Suppressor macrophage treated with lipopolysaccharide for 1 hour (primary cell): ENCODE measurements at places on chromosomes 6 and 20.

GRCh38 chr6:157635388-157636244 is 187.4 kb upstream of the SNX9 start:
- DNase-seq = no peak

GRCh38 chr6:72559555-72559954 is 62.3 kb upstream of the KCNQ5 start:
- no peak for DNase-seq

GRCh38 chr6:146103416-146104072 is 74.7 kb downstream of the GRM1 start:
- no peak for DNase-seq

DNA sequence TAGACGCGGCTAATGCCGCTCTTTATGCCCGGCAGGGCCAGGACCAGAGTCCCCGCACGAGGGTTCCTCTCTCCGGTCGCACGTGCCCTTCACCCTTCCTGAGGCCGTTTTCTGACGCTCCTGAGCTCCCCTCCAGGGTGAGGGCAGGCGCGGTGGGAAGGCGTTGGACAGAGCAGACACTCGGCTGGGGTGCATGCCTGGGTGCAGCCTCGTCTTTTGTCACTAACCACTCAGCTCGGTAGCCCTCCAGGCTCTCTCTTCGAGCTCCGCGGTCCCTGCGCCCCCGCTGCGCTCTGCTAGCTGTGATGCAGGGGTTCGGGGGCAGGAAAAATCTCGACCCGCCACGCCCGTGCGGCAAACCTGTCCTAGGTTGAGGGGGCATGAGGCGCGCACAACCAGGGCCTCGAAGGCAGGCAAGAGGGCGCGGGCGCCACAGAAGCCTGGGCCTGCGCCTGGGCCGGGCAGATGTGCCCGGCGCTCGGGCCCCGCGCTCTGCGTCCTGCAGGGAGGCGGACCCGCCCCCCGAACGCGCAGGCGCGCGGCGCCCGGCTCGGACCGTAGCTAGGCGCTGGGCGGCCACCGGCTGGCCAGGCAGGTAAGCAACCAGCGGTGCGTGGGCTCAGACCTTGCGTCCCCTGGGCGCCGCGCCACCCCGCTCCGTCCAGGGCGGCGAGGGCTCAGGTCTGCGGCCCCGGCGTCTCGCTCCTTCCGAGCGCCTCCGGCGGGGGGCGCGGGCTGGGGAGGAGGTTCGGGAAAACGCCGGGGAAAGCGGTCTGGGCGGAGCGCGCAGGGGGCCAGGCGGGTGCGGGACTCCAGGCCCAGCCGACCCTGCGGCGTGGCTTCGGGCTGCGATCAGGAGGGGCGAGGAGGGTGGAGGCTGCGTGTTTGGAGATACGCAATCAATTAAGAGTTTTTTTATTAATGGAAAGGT is at the start of gene L3MBTL1:
L3MBTL1 (plus strand) TSS at position 548 of the 931 bp plus-strand sequence. CDS start 5,807 bp downstream, outside the sequence.
- DNase-seq = peak; percentile 49

DNA sequence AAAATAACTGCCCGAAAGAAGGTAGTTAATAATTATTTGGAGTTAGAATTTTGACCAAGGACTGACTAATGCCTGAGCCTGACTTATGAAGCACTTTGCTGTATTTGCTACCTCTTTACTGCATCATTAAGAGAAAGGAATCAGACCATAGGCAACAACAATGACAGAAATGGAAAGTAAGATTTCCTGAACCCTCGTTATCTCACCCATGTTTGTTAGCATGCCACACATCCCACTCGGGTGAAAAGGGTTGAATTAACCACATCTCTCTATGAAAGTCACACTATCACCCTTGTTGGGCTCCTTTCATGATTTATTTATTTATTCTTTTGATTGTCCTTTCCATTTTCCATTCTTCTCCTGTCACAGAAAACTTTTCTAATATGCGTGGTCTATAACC is 59.6 kb downstream of the OLIG3 start:
- DNase-seq = no peak

DNA sequence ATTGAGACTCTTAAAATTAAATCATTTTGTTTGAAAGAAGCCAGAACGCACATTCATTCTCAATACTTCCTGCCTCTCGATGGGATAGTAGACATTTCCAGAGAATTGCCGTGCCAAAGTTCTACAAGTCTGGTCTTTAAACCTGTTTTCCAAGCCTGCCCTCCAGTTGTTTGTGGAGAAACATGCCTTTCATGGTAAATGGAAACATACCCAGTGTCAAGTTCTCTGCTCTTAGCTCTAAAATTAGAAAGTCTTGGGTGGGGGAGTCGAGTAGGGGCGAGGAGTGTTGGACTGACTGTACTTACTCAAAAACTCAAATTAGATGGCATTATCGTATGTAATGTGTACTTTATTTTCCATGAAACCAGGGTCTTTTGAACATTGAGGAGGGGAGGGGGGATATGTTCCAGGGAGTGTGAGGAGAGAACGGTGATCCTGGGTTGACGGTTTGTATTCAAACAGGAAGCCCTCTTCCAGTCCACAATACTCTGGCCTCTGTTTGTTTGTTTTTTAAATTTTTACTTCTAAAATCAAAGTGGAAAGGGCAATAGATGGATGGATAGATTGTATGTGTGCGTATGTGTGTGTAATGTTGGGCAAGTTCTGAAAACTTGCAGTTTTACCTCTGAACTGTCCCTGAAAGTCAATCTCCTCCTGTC is 106.8 kb upstream of the ARMC2 start:
- DNase-seq = no peak

- no peak for DNase-seq
Measured at GRCh38 chr6:45518013-45518720, 140.4 kb upstream of the SUPT3H start.

DNA sequence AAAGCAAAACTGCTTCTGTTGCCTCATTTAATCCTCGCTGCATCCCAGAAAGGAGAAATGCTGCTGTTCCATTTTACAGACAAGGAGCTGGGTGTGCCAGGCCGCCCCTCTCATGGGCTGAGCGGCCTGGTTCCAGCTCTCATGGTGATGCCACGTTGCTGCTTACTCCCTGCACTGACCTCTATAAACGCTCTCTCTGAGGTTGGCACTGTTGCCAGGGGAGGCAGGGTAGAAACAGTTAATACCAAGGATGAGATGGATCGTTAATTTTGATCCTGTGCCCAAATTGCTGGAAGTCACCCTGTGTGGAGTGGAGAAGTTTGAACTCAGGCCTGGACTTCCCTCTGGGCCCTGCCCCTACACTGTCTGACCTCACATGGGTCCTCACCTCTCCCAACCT is 25.6 kb downstream of the SIRPA start:
- DNase-seq = no peak

- no peak for DNase-seq
Measured at GRCh38 chr20:23159947-23160318, 73.8 kb upstream of the CD93 start.

- DNase-seq = no peak
Measured at GRCh38 chr6:111846492-111847409, 26.5 kb downstream of the FYN start.

- peak; percentile 35 for DNase-seq
Measured at GRCh38 chr6:158816803-158817727, 2.1 kb downstream of the EZR start.

GRCh38 chr20:53364646-53365045 is 229.0 kb downstream of the ZNF217 start:
- DNase-seq = no peak

GRCh38 chr6:137202078-137202477 is 17.1 kb downstream of the IFNGR1 start:
- no peak for DNase-seq

DNA sequence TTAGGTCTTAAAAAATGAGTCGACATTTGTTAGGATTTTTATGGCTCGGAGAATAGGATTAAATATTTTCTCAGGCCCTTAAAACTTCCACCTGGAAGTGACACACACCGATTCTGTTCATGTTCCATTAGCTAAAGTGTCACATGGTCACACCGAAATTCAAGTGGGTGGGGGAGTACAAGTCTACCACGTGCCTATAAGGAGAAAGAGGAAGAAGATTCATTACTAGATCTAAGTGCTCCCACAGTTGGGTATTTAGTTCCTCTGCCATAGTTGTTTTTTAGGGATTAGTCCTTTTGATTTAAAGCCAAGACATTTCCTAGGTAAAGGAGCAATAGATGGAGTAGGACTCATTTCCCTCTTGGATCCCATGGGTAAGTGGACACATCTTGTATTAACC is 4.9 kb upstream of the TOX2 start:
- peak; percentile 83 for DNase-seq

DNA sequence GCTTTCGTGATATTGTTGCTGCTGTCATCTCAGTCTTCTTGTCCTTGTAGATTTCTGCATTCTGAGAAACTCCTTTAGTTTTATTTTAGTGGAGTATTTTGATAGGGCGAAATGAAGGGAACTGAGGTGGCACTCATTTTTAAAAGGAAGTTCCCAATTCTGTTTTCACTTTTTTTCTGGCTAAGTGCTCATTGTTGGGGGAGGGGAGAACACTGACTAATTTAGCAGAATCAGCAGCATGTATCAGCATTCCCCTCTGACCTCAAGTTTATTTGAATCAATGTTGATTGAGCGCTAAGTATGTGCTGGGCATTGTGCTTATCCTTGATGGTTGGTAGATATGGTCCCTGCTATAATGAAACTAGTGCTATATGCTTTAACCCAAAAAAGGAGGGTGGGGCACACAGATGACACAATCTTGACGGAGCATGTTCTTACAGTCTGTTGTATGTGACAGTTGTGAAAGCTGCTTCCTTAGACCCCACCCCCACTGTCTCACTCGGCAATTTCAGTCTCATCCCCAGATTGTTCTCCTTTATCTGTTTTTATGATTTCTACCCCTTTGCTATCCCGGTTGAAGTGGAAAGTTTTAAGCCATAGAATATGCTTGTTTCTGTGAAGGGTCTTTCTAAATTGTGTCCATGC is 262.4 kb downstream of the SOX4 start:
- peak; percentile 41 for DNase-seq

GRCh38 chr6:53432318-53433161 is 83.8 kb upstream of the ELOVL5 start:
- DNase-seq = peak; percentile 92

DNA sequence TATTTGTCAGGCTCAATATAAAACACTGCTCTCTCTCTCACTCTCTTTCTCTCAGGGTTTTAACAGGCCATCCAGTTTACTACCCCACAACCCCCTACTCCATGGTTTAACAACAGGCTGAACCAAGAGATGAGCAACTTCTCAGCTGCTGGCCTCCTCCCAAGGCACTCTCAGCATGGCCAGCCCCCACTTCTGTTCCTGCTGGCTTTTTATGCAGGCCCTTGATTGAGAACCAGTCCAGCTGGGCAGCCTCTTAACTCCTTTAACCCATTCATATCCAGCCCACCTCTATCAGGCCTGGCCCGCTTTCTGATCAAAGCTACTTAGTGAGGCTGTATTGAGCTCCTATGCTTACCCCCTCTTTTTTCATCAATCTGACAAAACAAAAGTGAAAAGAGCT is 346.8 kb upstream of the POU3F2 start:
- DNase-seq = no peak

GRCh38 chr6:118659513-118660217 is 8.3 kb upstream of the CEP85L start:
- DNase-seq = no peak

DNA sequence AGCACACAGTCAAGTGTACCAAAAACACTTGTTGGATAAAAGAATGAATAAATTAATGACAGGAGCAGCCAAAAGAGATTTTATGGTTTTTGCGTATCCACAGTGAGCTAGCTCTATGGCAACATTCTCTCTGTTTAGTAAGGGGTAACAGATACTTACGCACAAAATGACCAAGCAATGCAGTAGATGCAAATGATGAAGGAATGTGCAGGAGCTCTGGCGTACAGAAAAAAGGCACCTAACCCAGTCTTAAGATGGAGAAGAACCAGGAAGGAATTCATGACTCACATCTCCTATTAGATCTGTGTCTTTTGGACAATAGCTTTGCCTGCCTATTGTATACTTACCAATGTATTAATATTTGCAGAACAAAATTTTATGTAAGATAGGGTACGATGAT is 191.9 kb upstream of the PREP start:
- DNase-seq = peak; percentile 12

GRCh38 chr6:6960571-6961251 is 147.1 kb upstream of the RREB1 start:
- DNase-seq = no peak

- DNase-seq = no peak
Measured at GRCh38 chr6:116192786-116193185, 61.1 kb downstream of the TSPYL4 start.

DNA sequence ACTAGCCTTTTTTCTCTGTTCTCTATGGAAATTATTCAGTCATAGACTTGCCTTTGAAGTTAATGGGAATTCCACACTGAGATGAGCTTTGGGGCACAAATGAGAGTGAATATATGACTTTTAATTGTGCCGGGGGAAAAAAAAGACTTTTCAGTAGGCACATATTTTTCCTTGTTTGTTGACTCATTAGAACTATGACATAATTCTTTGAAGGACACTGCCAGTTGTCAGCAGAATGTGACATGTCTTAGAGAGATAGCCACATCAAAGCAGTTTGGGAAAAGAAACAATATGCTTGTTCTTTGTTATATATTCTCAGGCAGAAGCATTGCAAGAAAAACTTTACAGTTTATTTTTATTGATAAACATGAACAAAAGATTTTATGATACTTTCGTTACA is 138.3 kb downstream of the COL9A1 start:
- no peak for DNase-seq

DNA sequence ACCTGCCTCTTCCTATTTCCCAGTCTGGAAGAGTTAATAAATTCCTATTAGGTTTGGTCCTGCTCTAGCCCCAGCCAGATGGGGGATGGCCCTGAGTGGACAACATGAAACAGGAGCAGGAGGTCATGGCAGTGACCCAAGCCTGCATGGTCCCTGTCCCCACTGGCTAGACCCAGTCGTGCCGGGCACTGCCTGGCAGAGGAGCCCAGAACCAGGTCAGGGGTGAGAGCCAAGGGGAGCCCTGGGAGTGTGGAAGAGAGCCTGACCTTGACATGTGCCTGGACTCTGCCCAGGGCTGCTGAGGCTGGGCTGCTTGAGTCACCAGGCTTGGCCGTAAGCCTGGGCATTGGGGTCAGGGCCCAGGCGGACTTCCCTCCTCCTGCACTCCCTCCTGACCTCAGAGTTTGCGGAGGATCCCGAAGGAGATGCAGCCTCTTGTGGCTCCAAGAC is 3.6 kb downstream of the AVP start:
- peak; percentile 39 for DNase-seq

DNA sequence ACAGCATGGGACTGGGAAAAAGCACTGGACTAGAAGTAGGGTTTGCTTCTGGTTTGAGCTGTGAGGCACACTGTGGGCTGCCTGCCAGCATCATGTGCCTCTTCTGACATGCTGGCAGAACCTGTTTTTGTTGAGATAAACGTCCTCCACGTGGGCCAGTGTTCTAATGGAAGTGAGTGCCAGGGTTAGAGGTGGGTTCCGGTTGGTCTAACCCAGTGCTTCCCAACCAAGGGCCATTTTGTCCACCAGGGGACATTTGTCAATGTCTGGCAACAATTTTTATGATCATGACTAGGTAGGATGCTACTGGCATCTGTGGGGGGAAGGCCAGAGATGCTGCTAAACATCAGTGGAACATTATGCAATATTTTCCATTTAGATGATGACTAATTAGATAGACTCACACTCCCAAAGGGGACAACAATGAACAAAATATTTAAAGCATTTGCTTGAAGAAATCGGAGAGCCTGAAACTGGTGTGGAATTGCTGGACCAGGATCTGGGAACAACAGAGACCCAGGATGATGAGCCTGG is 7.8 kb upstream of the APMAP start:
- DNase-seq = no peak
